Germinal center (tissue), 1 donor: ENCODE measurements at places on chromosomes 3 and 15.
A peak's percentile ranks its signal among the peaks of the same experiment; 100 is the strongest.

DNA sequence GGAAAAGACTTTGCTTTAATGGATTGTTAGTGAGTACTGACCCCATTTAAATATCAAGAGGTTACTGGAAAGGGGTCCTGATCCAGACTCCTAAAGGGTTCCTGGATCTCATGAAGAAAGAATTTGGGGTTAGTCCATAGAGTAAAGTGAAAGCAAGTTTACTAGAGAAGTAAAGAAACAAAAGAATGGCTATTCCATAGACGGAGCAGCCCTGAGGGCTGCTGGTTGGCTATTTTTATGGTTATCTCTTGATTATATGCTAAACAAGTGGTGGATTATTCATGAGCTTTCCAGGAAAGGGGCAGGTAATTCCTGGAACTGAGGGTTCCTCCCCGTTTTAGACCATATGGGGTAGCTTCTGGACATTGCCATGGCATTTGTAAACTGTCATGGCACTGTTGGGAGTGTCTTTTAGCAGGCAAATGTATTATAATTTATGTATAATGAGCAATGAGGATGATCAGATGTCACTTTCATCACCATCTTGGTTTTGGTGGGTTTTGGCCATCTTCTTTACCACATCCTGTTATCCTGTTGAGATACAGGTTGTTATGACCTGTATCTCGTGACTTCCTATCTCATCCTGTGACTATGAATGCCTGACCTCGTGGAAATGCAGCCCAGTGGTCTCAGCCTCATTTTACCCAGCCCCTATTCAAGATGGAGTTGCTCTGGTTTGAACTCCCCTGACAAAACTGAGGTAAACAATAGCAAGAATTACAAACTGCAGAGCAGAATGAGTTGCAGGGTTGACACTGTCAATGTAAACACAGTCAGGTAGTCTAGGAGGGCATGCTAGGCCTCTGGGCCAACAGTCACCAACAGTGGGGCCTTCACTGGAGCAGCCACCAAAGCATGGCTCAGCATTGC lies 10.3 kb upstream of the GPR160 start:
- DNase-seq, result no peak

GRCh38 chr15:94644433-94644832 lies 413.1 kb downstream of the MCTP2 start:
- no peak for DNase-seq

DNA sequence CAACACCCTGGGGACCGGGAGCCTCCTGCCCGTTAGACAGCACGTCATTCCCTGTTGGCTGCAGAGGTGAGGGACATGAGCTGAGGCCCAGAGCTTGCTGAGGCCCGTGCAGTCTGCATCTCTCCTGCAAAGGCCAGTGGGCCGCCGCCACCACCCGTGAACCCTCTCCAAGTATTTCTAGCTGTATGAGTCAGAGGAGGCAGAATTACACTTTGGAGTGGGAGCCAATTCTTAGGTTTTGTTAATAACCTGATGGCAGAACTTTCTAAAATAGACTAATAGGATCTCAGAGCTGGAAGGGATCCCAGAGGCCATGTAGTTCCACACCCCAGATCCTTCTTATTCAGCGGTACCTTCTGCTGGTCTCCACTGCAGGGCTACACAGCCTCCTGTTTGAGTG lies 335.2 kb upstream of the CTDSPL start:
- DNase-seq, result no peak

GRCh38 chr15:40706121-40706520 lies 11.1 kb downstream of the RAD51 start:
- DNase-seq, result no peak

DNA sequence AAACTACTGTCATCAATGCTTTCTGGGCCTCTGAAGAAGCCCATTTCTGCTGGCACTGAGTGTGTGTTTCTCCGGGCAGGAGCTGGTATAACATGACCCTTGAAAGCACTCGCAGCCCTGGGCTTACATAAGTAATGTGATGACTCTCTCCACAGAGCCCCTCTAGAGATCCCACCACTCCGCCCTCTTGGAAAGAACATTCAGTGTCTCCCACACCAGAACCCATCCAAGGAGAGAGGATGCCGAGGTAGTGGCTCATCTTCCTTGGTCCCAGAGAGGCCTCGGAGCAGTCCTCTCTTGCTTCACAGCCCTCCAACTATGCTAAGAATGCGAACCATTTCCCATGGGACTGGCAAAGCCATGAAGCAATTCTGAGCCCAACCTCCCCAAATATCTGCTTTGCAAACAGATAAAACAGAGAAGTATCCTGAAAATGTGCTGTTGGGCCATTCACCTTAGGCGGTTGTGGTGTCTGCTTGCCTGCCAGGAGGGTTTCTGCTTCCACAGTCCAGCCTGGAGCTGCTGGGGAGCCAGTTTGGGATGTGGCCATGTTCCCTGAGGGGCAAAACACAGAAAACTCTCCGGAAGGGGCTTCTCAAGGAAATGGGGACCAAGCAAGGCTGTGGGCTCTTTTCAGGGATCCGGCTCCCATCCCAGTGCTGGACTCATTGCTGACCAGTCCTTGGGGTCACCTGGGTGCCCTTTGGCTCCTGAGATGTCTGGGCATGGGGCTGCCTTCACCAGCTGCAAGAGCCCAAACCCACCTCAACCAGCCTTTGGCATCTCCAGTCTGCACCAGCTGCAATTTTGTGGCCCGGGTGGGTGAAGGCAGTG lies 47.3 kb downstream of the AMOTL2 start:
- no peak for DNase-seq

GRCh38 chr15:63915873-63916771 lies 82.4 kb upstream of the HERC1 start:
- no peak for DNase-seq

GRCh38 chr15:35728219-35728940 lies 182.4 kb upstream of the DPH6 start:
- no peak for DNase-seq

- no peak for DNase-seq
Observed at GRCh38 chr15:100942656-100943425, 23.7 kb downstream of the LRRK1 start.

- no peak for DNase-seq
Observed at GRCh38 chr3:101532783-101533602, 20.0 kb upstream of the SENP7 start.

DNA sequence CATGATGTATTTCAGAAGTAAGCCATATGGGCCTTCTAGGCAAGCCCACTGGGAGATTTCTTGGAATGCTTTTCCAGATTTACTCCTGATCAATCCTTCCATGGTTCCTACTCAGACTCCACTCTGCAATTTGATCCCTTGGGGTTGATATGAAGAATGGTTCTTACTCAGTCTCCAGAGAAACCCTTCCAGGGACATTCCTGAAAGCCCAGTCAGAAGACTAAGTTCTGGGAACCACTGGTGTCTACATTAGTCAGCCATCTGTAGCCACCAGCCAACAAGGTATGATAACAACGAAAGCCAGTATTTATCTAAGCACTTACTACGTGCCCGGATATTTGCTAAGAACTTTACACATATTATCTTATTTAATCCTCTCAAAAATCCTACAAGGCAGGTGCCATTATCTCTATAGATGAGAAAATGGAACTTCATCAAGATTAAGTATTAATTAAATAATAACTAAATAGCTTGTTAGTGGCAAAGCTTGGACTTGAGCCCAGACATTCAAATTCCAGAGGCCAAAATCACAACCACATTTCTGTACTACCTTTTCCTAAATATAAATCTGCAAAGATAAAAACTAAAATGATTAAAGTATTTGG lies 32.7 kb downstream of the ZNF385D start:
- DNase-seq, result no peak

- DNase-seq, result peak; percentile 38
Observed at GRCh38 chr3:14274999-14275961, 96.7 kb downstream of the LSM3 start.

DNA sequence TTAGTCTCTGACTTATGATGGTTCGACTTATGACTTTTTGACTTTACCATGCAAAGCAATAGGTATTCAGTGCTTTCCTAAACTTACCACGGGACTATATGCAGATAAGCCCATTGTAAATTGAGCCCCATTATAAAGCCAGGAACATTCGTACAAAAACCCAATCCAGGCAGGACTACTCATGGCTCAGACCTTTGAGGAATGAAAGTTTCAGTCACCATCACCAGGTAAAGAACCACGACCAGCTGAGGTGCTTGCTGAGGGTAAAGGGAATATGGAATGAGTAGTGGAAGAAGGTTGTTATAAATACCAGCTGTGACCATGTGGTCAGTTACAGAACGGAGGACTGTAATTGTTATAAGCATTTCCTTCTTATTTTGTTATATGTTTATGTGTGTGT lies 54.9 kb upstream of the BNC1 start:
- no peak for DNase-seq

DNA sequence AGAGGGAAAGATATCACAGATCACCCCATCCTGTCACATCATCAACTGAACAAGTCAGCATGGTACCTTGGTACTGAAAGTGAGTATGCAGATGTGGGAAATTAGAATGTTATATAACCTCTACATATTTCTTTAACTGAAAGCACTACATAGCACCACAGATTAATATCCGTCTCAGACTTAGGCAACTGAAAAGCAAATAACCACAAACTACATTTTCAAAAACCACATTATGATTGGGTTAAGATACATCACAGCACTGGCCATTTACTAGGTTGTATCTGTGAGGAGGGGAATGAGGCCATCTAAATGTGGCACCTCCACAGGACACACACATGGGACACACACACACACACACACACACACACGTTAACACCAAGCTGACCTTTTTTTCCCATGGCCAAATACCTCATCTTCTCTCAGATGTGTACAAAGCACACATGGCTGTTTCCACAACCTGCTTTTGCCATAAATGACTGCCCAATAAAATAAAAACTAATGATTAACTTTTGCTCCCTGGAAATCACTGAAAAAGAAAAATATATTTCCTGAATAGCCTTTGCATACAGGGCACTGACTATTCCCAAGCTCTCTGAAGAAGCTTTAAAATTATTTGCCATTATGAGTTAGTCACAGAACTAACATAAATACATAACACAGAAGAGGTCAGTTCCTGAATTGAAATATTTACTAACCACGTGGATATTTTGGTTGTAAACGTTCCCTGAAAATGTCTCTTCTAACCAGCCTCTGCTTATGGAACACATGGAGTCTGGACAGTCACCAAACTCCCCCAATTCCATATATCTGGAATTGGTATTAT lies 60.1 kb downstream of the SUMF1 start:
- no peak for DNase-seq

DNA sequence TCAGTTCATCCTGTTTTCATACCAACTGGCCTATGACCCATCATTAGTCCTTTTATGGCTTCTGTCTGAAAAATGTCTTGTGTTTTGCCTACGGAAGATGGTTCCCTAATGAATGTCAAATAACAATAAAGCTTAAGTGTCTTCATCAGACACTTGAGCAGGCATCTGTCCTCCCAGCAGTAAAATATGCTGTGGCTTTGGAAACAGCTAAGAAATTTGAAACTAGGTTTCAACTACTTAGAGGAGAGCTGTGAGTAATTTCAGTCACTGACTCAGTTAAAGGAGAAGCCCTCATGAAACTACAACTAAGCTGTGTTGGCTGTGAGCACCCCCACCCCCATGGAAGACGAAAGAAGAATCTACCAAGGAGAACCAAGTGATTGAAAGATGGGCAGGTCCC lies 409.4 kb upstream of the PPP2R3A start:
- DNase-seq, result no peak

GRCh38 chr3:133747907-133748639 lies 1.9 kb downstream of the TF start:
- no peak for DNase-seq

- DNase-seq, result no peak
Observed at GRCh38 chr3:100682056-100682853, 27.0 kb upstream of the TFG start.

GRCh38 chr15:68639926-68640600 lies 61.3 kb downstream of the CORO2B start:
- no peak for DNase-seq

- DNase-seq, result no peak
Observed at GRCh38 chr3:67044955-67045354, 46.8 kb downstream of the KBTBD8 start.

DNA sequence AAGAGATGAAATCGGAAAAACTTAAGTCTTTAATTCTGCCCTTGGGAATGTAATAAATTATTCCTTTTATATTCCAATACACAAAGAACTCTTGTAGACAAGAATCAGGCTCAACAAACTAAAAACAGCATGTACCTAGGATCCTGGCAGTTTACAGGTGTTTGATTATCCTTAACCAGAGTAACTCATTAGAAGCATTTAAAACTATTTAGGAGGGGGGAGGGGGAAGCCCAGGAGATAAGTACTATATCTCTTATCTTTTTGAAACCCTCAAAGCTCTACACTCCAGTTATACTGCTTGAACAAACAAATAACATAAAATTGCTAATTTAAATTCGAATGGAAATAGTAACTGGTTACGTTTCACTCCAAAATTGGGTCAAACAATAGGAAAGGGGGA lies 1.9 kb downstream of the CNBP start:
- no peak for DNase-seq

DNA sequence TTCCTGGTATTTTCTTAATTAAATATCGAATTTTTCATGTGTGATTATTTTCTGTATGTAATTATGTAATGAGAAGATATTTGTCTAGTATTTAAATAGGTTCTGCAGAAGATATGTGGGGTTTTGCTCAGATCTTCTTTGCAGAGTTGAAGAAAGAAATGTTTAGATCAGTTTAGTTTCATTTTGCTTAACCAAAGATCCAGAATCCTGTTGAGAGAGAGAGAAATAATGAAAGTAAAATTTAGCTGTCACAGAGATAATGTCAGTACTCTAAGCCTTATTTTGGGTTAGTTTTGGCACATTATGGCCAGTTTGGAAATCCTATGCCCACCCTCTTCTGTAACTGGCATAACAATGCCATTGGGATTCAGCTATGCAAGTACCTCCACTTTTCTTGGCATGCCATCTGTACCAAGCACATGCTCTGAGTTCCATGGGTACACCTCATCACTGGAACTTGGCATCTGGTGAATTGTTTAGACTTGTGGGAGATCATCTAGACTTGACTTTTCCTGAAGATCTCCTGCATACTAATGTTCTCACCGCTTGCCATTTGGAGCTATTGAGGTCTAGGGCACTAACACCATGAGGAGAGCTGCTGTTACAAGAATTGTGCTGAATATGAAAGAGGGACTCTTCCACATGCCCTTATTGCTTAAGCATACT lies 30.9 kb downstream of the PLSCR1 start:
- DNase-seq, result no peak

GRCh38 chr3:72448858-72449257 lies 399.4 kb downstream of the SHQ1 start:
- no peak for DNase-seq

DNA sequence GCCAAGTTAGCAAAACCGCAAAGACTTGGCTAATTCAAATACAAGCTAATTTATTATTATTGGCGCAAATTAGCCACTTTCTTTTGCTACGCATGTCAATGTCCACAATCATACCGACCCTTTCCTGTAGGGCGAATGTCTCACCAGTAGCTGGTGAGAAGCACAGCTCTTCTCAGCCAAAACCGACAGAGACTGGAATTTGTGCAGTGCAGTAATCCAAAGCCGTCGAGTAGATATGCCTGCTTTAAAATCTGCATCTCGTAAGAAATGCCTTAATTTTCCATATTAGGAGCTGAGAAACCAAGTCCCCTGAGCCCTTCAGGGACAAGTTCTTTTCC lies 614 bp upstream of the MINDY2 start:
- peak; percentile 63 for DNase-seq

- no peak for DNase-seq
Observed at GRCh38 chr15:101539492-101539891, 50.0 kb upstream of the PCSK6 start.
